HCT116 (cell line): ENCODE measurements at places on chromosomes 12 and 14.

- no peak for DNase-seq
Measured at GRCh38 chr14:85934123-85934885, 404.4 kb downstream of the FLRT2 start.

- DNase-seq: no peak
Measured at GRCh38 chr12:71688961-71689570, 3.2 kb downstream of the TMEM19 start.

GRCh38 chr12:14554281-14555007 is 13.2 kb downstream of the PLBD1 start:
- peak; percentile 13 for DNase-seq

GRCh38 chr12:85057370-85057963 is 21.3 kb downstream of the LRRIQ1 start:
- DNase-seq: peak; percentile 39

- no peak for DNase-seq
Measured at GRCh38 chr12:12721814-12722434, 4.8 kb downstream of the CDKN1B start.

- no peak for DNase-seq
Measured at GRCh38 chr12:24075650-24076049, 126.2 kb upstream of the SOX5 start.

DNA sequence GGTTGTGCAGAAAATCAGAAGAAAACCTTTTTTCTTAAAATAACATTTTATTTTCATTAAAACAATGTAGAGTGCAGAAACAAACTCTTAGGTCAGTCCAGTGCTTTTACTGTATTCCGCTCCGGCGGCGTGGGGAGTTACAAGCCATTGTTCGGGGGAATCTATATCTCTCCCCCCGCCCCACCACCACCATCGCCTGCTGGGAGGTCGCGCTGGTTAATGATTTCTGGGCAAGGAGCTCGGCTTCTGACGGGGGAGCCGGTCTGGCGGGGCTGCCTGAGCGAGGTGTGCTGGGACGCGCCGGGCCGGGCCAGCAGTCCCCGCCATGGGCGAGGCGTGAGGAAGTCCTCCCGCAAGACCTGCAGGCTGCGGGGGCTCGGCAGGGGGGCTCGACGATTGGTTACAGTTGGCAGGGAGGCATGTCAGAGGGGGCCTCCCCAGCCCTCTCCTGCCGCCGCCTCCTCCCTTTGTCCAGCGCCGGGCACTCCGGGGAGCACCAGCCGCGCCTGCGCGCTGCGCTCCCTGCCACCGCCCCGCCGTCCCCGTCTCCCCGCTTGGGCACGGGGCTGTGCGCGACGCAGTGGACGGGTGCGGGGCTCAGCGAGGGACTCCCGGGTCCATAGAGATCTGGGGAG is 1.0 kb upstream of the DUSP6 start:
- DNase-seq: peak; percentile 31

- DNase-seq: no peak
Measured at GRCh38 chr12:112182499-112182898, 57.1 kb downstream of the TRAFD1 start.

GRCh38 chr12:43112101-43112920 is 439.7 kb downstream of the ADAMTS20 start:
- DNase-seq: no peak

- DNase-seq: no peak
Measured at GRCh38 chr12:123388951-123389559, 5.1 kb downstream of the KMT5A start.

DNA sequence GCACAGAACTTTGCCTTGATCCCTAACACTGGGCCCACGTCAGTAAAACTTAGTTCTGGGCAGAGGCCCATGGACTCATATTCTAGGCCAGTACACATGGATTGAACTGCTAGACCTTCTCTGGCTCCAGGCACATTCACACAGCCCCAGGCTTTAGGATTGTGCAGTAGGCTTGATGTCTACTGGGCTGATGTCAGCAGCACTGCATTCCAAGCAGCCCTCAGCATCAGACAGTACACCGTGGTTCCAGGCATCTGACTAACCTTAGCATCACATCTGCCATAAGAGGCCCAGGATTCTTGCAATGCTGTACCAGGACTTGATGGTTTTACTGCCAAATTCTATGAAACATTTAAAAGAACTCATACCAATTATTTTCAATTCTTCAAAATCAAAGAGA is 301.9 kb downstream of the CCER1 start:
- no peak for DNase-seq

GRCh38 chr12:130966443-130967030 is 12.8 kb downstream of the ADGRD1 start:
- no peak for DNase-seq

- no peak for DNase-seq
Measured at GRCh38 chr14:80798878-80799277, 142.7 kb downstream of the CEP128 start.

- no peak for DNase-seq
Measured at GRCh38 chr14:101288436-101289229, 272.7 kb upstream of the DIO3 start.

DNA sequence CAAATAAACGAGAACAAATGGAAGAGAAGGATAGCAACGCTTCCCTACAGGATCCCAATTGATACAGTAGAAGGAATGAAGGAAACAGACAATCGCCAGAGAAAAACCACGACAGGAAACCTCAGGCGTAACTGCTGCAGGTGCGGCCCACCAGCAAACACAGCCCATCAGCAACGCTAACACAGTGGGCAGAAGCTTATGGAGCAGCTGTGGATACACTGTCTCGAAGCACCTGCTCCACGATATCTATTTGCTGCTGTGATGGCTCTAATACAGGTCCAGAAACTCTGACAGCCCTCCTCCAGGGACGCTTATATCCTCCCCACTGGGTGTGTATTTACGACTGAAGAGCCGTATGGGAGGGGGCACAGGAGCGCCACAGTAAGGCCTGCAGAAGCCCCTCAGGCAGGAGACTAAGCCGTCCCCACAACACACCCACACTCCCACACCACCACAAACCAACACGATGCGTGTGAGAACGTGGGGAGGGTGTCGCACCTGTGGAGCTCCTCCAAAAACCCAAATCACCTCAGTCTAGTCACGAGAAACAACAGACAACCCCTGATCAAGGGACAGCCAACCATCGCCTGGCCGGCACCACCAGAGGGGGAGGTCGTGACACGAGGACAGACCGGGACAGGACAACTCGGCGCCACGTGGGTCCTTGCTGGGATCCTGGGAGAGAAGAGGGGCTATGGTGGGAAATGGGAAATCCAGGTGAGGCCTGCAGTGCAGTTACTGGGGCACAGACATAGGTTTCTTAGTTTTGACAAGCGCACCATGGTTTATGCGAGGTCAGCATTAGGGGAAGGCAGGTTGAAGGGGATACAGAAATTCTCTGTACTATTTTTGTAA is 24.0 kb downstream of the POLE start:
- no peak for DNase-seq

GRCh38 chr14:100612986-100613385 is 25.8 kb upstream of the BEGAIN start:
- DNase-seq: no peak

- DNase-seq: no peak
Measured at GRCh38 chr12:123021688-123022604, 41.5 kb downstream of the ARL6IP4 start.

DNA sequence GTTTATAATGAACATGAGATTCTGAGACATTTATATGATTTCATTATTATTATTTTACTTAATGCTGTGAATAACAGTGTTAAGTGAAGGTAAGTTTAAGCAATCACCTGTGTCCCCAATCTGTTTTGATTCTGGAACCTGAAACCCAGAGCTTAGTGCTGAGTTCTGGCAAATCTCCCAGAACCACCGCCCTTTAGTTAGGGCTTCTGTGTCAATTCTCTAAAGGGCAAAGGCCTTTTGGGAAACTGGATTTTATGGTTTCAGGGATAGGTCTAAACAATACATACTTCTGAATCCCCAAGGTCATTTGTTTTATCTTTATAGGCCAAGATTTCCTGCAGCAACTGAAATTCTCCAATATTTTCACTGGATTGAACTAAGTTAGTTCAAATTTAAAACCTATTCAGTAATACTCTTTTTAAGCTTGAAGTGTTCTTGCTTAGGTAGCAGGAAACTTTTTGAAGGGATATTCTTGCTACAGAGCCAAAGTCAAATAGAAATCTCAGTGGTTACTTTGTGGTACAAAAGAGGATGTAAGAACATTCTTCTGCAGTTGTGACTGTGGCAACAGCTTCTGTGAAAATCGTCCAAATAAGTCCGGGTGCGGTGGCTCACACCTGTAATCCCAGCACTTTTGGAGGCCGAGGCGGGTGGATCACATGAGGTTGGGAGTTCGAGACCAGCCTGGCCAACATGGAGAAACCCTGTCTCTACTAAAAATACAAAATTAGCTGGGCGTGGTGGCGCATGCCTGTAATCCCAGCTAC is 10.0 kb upstream of the PKP2 start:
- DNase-seq: no peak

GRCh38 chr12:54428050-54429013 is 9.3 kb upstream of the ITGA5 start:
- no peak for DNase-seq

DNA sequence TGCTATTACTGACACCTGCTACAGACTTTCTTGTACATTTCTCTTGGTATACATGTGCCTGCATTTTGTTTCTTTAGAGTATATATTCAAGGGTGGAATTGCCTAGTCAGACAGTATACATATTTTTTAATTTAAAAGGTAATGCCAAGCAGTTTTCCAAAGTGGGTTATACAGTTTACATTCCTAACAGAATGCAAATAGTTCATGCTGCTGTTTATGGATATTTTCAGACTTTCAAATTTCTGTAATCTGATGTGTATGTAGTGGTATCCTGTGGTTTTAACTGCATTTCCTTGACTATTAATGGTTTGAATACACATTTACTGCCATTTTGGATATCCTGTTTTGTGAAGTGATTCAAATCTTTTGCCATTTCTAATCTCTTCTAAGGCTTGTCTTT is 55.5 kb upstream of the VCPKMT start:
- DNase-seq: no peak
